Stomach (tissue), 19 donors: ENCODE measurements at places on chromosomes 13 and 19. TPM values are rescaled to one million over a fixed set of nuclear protein-coding genes. Genes with fewer than 3 reads are reported as not detected.

Gene PDE4A
- polyA plus RNA-seq = 11.0 TPM

Gene ATXN8OS
- not detected for polyA plus RNA-seq

Gene FXYD3
- polyA plus RNA-seq = 800 TPM

Gene ZNF766
- 4.0 TPM for polyA plus RNA-seq

Gene SNRNP70
- 170 TPM for polyA plus RNA-seq

Gene PSG11
- not detected for polyA plus RNA-seq

Gene NANOS2
- polyA plus RNA-seq = not detected

Gene DPF1
- 0.12 TPM for polyA plus RNA-seq

Gene OR4F17
- polyA plus RNA-seq = not detected

Gene OR10H1
- not detected for polyA plus RNA-seq

Gene NFKBIB
- polyA plus RNA-seq = 44.0 TPM

Gene NR2F6
- polyA plus RNA-seq = 57.9 TPM

Gene NOTCH3
- polyA plus RNA-seq = 2.2 TPM

Gene TPTE2
- not detected for polyA plus RNA-seq

Gene ACER1
- polyA plus RNA-seq = not detected

Gene CCDC159
- 96.3 TPM for polyA plus RNA-seq

Gene ZNF540
- 2.9 TPM for polyA plus RNA-seq

Gene CD22
- polyA plus RNA-seq = 2.0 TPM

Gene CEACAM4
- not detected for polyA plus RNA-seq

Gene SCN1B
- 3.7 TPM for polyA plus RNA-seq

Gene TUBB4A
- 0.85 TPM for polyA plus RNA-seq

Gene CDX2
- polyA plus RNA-seq = 0.12 TPM

Gene CASP14
- polyA plus RNA-seq = not detected

Gene RFXAP
- polyA plus RNA-seq = 2.8 TPM
